ENCODE measurements at places on chromosomes 7 and 10.

- DNase-seq = peak; percentile 39
These were observed 17.8 kb upstream of the IFIT2 start for GRCh38 chr10:89283936-89284475.

- no peak for DNase-seq
These were observed 69.0 kb upstream of the RAB11FIP2 start for GRCh38 chr10:118115701-118116100.

DNA sequence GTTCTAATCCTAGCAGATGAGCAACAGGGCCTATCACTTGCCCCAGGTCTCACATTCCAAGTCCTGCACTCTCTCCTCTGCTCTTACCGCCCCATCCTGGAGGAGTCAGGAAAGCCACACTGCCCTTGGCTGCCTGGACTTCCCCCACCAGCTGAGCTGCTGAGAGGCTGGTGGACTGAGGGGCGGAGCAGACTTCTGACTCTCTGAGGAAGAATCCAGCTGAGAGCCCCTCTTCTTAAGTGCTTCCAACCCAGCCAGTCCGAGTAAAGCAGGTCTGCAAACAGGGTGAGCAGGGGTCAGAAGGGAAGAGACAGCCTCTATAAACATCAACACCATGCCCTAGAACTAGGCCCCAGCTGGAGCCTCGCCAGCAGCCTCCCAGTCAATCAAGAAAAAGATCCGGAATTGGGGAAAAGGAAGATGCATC is 92.4 kb upstream of the TMEM72 start:
- DNase-seq = no peak

DNA sequence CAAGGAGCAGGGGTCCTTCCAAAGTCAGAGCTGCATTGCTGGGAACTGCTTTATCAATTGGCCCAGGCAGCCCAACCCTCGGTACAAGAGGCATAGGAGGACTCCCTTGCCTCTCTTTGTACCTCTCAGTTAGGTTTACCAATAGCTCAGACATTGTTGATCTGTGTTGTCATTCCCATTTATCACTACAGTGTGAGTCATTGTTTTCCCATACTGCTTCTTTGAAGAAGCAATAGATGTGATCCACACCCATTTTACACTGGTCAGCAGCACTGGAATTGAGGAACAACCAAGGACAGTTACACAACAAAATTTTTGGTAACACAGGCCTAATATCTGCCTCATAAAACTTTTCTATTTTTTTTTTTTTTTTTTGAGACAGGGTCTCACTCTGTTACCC is 307.2 kb downstream of the SNX13 start:
- no peak for DNase-seq

- no peak for DNase-seq
These were observed 41.9 kb downstream of the TCF7L2 start for GRCh38 chr10:112991888-112992491.

- DNase-seq = no peak
These were observed 17.6 kb upstream of the VOPP1 start for GRCh38 chr7:55589905-55590304.

DNA sequence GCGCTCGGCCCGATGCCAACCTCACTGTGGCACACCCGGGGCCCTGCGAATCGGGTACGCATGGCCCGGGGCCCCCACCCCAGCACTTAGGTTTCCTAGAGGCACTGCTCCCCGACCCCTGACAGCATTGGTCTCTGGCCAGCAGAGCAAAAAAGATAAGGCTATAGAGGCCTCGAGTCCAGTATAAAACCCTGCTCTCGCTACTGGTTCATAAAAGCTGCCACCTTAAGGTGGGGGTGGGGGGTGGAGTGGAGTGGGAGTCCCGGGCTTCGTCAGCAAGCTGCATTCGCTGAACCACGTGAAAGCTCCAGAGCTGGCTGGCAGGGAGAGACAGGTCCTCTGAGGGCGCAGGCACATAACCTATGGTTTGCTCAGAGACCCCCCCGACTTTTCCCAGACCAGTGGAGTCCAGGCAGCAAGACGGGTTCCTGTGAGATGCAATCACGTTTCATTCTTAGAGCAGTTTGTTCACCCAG is 1.3 kb downstream of the KAZALD1 start:
- DNase-seq = peak; percentile 79

GRCh38 chr10:132283604-132284382 is 24.0 kb downstream of the STK32C start:
- peak; percentile 44 for DNase-seq

DNA sequence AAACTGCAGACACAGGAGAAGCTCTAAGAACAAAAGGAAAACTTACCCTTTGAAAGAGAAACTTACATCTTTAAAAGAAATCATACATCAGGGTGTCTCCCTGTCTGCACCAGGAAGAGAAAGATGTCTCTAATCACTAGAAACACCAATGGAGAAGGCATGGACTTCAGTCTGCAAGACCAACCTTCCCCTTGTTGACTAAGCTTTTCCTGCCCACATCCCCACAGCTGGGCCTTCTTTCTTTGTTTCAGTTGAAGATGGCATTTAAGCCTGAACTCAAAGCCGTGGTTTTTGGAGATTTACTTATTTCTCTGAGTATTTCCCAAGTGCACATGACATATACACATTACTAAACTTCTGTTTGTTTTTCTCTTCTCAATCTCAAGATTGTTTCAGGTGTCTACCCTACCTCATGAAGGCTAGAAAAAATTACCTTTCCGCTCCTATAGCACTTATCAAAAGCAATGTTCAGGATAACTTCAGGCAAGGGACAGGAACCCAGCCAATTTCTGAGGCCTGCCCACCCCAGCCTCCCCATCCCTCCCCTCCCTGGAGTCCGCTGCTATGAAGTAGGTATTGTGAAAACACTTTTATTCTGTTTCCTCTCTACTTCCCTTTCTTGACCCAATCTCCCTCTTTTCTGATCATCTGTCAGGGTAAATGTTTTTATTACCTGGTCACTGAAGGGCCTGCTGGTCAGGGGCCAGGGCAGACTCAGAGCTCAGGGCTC is 2.8 kb upstream of the SLC29A3 start:
- DNase-seq = no peak

DNA sequence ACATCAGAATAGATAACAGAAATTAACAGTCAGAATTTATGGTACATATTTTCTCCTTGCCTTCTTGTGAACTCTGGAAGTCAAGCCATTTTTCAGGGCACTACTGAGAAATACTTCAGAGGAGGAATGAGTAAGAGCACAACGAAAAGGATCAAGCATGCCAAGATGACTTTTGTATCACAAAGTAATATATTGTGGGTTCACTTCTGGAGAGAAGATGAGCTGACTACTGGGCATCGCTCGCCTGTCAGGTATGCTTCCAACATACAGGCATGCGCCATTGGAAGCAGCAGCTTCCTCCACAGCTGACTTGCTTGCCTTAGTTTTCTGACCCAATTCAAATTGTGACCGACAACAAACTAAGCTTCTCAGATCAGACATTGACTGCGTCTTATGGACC is 137.3 kb downstream of the VTI1A start:
- no peak for DNase-seq

GRCh38 chr10:131173484-131174210 is 137.9 kb downstream of the TCERG1L start:
- no peak for DNase-seq

GRCh38 chr10:132240156-132240555 is 53.4 kb downstream of the DPYSL4 start:
- no peak for DNase-seq

GRCh38 chr10:35789996-35790395 is 147.9 kb upstream of the FZD8 start:
- no peak for DNase-seq

- no peak for DNase-seq
These were observed 49.5 kb downstream of the ASAH2B start for GRCh38 chr10:50788951-50789945.

- no peak for DNase-seq
These were observed 29.9 kb upstream of the SMURF1 start for GRCh38 chr7:99173787-99174186.
